Activated naive CD8-positive, alpha-beta T cell treated with anti-CD3 and anti-CD28 coated beads, Interleukin-2, amount 10 ng/mL, durations not matched to agents 7 days and 5 days (primary cell): ENCODE measurements at places on chromosomes 3 and 15.

DNA sequence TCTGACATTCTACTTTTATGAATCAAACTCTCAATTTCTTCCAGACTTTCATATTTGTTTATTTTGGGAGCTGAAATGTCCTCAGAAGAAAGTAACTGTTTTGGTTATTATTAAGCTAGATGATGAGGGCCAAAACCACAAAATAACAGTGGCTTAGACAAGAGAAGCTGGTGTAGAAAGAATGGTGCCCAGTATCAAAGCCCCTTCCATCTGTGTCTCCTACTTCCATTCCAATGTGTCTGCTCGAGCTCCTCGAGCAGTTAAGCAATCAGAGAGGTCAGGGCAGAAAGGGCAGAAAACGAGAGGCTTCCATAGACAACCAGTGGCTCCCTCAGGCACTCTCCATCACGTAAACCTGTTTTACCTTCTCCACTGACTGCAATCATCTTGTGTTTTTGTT, 59.7 kb upstream of the MAGI1 start:
- DNase-seq = no peak

DNA sequence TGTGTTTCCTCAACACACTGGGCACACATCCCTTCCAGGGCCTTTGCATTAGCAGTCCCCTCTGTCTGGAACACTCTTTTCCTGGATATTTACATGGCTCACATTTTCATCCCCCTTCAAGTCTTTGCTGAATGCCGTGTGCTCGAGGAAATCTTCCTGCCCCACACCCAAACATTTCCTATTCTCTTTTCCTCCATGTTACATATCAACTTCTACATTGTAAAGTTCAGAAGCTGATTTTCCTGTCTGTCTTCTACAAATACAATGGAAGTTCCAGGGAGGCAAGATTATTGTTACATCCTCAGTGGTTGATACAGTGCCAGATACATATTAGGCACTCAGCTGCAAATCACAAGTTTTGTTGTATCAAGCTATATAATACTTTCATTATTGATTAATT, 4.1 kb downstream of the ACAD11 start:
- no peak for DNase-seq

GRCh38 chr3:193301433-193301832, 60.4 kb downstream of the PLAAT1 start:
- DNase-seq = no peak

- DNase-seq = no peak
These were observed 31.1 kb downstream of the RBM5 start for GRCh38 chr3:50119786-50120185.

DNA sequence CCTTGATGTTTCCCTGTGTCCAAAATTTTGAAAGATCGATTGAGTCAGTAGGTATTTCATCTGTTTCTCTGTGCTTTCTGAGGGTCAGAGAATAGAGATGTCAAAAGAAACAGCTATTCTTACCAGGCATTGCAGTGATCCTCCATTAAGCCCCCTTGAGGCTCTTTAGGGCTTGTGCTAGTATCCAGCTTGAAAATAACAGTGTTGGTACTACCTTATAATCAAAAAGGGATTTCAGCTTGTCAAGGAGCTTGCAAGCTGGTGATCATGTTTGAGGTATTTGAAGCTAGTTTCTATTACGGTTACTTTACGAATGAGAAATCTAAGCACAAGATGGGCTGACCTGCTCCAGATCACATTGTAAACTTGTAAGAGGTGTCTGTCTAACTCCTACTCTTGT, 103.4 kb downstream of the EDEM1 start:
- no peak for DNase-seq

DNA sequence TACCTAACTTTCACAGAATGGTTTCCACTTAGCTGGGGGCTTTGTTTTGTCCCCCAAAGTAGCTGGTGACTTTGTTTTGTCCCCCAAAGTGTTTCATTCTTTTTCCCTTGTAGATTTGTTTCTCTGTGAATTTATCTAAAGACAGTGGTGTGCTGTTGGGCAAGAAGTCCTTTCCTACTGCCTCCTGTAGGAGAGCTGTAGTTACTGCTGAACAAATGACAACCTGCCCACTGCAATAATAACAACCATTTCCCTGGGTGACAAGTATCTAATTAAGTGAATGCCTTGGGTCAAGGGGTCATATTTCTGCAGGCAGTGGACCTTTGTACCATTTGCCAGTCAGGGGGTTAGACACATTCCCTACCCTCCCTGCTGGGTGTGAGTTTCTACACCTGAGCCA, 125.4 kb upstream of the BFSP2 start:
- DNase-seq = no peak

GRCh38 chr15:85704720-85705429, 89.8 kb downstream of the KLHL25 start:
- no peak for DNase-seq
